B cell (primary cell): ENCODE measurements at places on chromosomes 11 and 22.

- DNase-seq = no peak
Measured at GRCh38 chr11:2670541-2671100, 29.2 kb downstream of the KCNQ1OT1 start.

DNA sequence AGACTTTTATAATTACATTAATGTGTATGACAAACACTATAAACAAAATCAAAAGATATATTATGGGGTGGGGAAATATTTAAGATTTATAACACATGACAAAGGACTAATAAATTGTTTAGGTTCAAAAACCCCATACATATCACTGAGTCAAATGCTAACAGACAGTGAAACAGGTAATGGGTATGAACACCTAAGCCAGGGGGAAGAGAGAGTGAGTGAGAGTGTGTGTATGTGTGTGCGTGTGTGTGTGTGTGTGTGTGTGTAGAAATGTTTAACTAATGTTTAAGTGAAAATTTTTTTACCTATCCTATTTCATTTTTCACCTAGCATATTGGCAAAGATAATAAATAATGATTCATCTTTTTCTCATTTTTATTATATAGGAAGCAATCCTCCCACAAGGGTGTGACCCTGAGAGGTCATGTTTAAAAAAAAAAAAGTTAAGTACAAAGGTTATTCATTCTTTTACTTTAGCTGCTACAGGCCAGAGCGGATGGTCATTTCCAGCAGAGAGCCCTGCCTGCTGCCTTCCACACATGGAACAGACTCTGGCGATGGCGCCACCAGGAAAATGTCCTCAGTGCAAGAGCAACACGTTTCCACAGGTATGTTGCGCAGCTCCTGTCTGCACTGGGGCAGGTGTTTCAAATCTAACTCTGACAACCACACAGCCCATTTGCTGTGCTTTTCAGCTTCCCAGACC lies 72.9 kb downstream of the PISD start:
- DNase-seq = no peak

GRCh38 chr11:117010808-117011540 lies 87.3 kb downstream of the SIK3 start:
- no peak for DNase-seq

GRCh38 chr11:5107285-5107684 lies 30.9 kb downstream of the OR52A5 start:
- DNase-seq = no peak

DNA sequence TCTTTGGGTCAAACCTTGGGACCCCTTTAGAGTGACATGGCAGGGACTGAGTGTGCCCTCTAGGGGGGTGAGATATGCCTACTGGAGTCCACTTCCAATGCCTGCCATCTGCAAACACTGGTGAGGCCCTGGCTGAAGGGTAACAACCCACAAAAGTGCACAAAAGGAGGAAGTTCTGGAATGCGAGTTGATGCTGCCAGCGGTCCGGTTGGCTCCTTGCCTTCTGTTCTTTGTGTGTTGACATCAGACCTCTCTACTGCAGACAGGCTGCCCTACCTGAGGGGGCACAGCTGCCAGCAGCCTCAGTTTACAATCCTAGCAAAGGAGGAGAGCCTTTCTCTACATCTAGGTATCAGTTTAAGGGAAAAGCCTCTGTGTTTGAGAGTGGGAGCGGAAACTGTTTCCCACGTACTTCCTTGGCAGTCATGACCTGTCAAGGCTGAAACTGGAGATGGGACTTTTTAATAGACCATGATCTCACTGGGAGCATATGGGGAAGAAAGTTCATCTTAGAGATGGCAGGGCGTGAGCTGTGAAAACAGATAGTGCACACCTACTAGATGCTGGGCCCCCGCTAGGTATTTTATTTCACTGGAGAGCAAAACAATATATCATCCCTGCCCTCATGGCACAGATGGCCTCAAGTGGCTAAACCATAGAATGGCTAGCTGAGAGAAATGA lies 27.2 kb downstream of the BMAL1 start:
- no peak for DNase-seq

- DNase-seq = no peak
Measured at GRCh38 chr11:102453302-102453695, 734 bp upstream of the TMEM123 start.

DNA sequence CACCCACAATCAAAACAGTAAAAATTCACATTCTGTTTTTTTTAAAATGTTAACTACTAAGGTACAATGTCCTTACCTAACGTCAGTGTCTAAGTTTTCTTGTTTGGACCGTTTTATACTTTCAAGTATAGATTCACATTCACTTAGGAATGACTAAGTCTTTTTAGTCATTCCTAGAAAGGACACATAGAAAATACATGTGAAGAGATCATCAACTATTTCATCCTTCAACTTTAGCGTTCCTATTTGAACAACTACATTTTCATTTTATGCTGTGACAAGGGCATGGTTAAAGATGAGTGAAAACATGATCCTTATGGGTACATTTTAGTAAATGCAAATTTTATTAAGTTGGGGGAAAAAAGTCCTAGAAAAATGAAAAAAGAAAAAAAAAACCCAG lies 62.8 kb downstream of the DDX10 start:
- no peak for DNase-seq
